CD4-positive, alpha-beta T cell treated with Interleukin-17A for 4 hours (primary cell): ENCODE measurements at places on chromosomes 3 and 15.
A peak's percentile ranks its signal among the peaks of the same experiment; 100 is the strongest.

DNA sequence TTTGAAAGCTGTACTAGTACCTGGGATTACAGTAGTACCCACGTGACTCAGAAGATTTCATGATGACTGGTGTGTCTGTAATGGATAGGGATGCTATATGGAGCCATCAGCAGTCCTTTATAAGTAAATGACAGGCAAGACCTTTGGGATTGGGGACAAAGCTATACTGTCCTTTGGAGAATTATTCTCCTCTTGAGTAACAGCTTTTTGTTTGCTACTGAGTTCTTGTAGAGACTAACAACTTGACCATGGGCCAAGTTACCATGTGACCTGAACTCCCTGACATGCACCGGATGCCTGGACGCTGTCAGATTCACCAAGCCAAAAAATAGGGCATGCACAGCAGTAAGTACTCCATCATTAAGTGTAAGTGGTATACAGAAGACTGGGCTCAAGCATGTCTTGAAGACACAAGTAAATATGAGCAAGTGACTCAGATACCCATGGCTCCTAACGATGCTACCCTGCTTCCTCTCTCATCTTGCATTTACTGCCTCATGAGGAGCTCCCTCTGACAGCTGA lies 12.9 kb downstream of the SEC11A start:
- DNase-seq, result peak; percentile 13

DNA sequence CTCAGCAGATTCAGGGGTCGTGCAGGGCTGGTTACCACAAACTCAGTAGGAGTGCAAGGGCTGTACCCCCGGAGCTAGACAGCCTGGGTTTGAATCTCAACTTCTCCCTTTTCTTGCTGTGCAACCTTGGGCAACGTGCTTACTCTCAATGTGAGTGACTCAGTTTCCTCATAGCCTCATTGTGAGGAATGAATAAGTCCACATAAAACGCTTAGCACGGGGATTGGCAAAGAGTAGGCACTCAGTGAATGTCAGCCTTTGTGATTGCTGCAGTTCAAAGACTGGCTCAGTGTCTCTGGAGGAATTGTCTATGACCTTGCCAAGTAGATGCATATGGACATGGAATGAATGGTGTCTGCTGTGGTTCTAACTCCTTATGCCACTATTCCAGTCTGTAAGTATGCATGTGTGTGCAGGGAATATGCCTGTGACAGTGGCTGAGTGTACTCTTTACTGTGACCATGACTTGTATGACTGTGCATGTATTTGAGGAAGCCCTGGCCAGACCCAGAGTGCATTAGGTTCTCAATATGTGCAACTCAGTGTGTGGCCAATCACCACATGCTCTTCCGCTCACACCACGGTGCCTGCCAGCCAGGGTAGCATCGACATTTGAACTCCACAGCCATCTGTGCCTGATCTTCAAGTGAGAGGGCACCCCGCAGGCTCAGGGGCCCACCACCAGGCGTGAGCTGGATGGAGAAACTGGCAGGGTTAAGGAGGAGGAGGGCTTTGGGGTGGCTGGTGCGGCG lies 900 bp upstream of the HYAL3 start:
- DNase-seq, result no peak

DNA sequence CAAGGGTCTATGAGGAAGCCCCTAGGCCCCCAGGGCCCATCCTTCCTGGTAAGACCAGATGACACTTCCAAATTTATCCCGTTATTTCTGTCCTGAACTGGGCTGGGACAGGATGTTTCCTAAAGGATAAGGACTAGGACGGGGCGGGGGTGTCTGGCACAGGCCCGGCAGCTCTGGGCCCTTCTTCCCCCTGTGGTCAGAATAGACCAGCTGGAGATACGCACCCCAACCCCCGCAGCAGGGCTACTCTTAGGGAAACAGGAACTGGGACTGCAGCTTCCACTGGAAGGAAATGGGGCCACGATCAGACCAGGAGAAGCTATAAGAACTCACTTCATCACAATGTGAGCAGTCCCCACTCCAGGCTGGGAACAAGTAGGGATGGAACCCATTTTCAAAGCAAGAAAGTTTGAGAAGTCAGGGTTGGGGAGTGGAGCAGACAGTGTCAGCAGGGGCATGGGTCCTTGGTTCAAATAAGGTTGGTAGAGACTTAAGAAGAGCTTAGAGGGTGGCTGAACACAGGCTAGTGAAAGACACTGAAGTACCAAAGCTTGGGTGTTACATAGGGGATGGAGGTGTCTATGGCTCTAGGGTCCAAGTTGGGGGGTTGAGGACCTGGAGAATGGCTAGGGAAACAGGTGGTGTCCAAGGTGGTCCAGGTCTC lies 1.1 kb downstream of the NCKIPSD start:
- no peak for DNase-seq

DNA sequence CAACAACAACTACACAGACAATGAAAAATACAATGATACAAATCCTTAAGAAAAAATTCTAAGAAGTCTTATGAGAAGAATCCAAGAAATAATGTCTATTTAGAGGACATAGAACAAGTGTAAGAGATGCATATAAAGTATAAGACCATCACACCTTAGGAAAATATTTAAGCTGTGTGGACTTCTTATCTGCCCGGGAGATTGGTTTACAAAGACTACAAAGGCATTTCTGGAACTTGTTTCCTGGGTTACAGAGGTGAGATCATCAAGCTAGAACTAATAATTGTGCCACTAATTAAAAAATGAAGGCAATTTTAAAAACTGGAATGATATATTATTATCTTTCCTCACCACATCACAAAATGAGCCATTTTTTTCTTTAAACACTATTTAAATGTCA lies 507.1 kb downstream of the GRM7 start:
- no peak for DNase-seq

- no peak for DNase-seq
These were observed 62.4 kb downstream of the RAD18 start for GRCh38 chr3:8900869-8901268.

GRCh38 chr3:172608575-172608974 lies 85.3 kb upstream of the TNFSF10 start:
- DNase-seq, result no peak

DNA sequence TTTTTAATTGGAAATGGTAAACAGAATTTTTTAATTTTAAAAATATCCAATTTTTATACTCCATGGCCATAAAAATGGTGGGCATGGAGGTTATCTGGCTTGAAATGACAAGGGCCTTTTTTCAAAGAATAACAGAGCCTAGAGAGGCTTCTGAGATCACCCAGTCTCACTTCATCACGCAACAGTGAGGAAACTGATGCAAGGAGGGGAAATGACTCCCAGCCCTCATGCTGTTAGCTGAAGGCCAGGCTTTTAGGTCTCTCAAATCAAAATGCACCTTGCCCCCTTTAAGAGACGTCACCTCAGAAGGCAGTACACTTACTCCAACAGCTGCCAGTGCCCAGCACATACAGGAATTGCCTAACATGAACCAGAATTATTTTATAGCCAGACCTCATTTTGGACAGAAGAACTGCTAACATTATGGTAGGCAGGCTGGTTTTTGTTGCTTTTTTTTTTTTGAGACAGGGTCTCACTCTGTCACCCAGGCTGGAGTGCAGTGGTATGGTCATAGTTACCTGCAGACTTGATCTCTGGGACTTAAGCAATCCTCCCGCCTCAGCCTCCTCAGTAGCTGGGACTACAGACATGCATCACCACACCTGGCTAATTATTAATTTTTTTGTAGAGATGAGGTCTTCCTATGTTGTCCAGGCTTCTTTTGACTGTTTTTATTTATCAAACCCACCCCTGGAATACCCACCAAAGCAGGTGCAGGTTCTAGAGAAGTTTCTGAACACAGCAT lies 9.1 kb downstream of the RAB43 start:
- peak; percentile 39 for DNase-seq

DNA sequence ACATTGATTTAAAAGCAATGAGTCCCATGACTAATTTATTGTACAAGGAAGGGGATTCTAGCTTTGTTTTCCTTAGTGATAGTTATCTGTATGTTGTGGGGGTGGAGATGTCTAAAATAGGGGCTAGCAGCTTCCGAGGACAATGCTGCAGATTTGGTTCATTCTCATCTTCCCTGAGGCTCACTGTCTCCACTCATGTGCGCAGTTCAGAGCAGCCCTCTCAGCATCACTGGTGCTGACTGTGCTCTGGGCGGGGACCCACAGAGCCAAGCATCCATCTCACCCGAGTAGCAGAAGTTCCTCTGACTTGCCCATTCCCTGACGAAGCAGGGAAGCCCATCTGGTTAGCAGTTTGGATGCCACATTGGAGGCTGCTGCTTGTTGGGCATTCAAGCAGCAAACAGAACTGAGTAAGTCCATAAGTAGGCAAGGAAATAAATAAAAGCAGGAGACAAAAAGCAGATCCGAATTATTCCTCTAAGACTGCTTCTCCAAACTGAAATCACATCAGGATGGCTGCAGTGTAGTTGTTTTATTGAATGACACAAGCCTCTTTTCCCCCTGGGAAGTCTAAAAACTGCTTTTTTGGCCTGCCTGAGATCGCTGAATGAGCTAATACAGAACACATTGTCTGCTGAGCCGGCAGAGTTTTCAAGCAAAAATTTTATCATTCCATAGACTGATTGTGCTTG lies 27.5 kb downstream of the RARB start:
- DNase-seq, result no peak

GRCh38 chr15:83474578-83474977 lies 27.4 kb downstream of the SH3GL3 start:
- no peak for DNase-seq

GRCh38 chr15:33126559-33127290 lies 67.8 kb downstream of the FMN1 start:
- DNase-seq, result peak; percentile 90

- DNase-seq, result no peak
These were observed 43.6 kb downstream of the RASA2 start for GRCh38 chr3:141530415-141530768.

DNA sequence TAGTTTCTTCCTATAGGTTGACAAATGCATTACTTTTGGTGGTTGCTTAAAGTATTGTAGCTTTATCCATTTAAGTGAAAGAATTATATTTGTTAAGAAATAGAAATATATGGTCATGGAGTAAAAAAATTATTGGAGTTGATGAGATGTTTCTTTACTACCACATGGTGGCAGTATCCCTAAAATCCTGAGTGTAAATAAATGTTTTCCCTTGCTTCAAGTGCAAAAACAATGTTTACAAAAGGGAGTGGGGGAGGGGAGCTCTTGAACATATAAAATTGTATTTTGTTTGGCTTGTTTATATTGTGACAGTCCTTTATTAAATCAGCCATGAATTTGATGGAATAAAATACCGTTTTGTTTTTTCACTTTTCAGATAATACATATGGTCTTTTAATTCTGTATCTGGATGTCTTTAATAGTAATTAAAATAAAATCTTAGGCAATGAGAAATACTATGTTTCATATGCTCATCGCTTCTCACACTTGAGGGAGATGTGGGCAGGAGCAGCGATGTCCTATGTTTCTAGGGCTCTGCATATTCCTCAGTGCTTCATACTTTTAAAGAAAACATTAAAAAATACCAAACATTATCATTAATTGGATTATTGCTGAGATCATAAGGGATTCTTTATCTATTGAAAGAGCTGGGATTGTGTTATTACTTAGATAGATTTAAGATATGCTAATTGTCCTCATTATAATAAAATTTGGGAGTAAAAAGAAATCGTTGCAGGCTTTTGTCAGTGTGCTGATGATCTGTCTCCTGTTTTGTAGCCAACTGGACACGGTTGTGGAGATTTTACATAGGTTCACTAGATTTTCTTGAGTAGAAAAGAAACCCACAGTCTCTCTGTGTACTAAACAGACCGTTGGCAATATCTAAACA lies 349.7 kb downstream of the TUSC7 start:
- no peak for DNase-seq

- DNase-seq, result no peak
These were observed 33.0 kb downstream of the BLM start for GRCh38 chr15:90750186-90750585.

- no peak for DNase-seq
These were observed 49.6 kb upstream of the LRTM1 start for GRCh38 chr3:54977439-54977838.

DNA sequence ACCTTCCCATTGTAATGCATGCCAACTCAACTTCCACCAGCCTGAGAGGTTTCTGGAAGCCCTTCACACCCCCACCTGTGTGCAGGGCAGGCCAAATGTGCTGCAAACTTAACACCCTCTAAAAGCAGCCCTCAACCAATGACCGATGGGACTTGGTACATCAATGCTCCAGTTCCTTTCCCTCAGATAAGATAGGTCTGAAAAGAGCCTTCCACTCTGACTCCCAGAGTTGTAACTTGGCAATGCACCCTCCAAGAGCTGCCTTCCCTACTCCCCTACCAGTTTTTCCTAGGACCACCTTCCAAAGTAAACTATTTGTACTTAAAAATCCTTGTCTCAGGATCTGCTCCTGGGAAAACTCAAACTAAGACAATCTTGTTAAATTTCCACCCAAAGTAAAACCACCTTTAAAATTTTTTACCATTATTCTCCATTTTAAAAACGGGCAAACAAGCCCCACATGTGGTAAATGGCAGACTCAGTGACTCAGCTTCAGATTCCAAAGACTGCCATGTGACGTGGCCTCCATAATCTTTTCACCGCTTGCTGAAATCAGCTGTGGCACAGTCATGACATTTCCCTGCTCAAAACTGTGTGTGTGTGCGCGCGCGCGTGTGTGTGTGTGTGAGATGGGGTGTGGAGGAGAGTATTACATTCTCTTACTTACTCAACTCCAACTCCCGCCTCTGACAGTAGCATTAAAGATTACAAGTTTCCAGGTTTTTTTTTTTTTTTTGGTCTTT lies 17.2 kb downstream of the RASGRP1 start:
- peak; percentile 62 for DNase-seq

GRCh38 chr3:35338186-35338585 lies 301.1 kb upstream of the ARPP21 start:
- DNase-seq, result no peak

DNA sequence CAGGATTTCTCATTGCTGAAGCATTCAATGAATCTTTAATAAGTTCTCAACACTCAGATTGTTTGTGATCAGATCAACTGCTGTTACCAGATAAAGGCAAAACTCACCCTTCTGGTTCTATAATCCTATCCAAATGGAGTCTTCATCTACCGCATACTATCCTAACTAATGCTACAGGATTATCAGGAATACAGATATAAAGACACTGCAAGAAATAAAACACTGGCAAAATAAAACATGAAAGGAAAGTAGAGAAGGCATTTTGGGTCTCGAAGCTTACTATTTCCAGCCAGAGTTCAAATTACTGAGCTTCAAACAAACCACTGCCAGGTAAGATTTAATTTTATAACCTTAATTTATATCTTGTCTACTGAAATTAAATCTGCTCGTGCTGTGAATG lies 524 bp downstream of the CHRM5 start:
- no peak for DNase-seq
